ENCODE measurements at places on chromosomes 5 and 9.

GRCh38 chr5:95081500-95081960 lies 203.4 kb downstream of the MCTP1 start:
- no peaks in the 10 kb centered on the region for H3K27me3 ChIP-seq
- no peak for DNase-seq
- no peak overlapping the region for H3K4me3 ChIP-seq
- H3K4me1 ChIP-seq = no peaks in the 10 kb centered on the region

DNA sequence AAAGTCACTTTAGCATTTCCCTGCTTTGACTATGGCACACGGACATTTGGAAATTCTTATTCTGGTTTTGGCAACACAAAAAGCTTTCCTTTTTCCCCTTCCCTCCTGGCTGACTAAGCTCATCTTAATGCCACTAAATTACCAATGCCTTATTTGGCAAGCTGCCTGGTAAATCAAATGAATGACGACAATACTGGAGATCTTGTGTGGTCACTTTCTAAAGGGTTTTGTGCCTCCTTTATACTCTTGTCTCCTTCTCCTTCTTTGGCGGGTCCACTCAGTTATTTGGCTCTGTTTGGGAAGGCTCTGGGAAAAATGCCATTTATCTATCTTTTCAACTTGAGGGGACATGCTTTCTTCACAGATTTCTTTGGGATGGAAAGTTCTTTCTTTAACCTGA lies 34.9 kb downstream of the SH3GL2 start:
- no peaks in the 10 kb centered on the region for H3K4me1 ChIP-seq
- H3K27me3 ChIP-seq = no peaks in the 10 kb centered on the region
- H3K4me3 ChIP-seq = no peak overlapping the region

DNA sequence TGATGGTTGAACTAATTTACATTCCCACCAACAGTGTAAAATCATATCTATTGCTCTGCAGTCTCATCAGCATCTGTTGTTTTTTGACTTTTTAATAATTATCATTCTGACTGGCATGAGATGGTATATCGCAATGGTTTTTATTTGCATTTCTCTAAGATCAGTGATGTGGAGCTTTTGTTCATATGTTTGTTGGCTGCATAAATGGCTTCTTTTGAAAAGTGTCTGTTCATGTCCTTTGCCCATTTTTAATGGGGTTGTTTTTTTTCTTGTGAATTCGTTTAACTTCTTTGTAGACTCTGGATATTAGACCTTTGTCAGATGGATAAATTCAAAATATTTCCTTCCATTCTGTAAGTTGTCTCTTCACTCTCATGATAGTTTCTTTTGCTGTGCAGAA lies 115.2 kb upstream of the CDH12 start:
- no peak for DNase-seq
- H3K36me3 ChIP-seq = no peaks in the 10 kb centered on the region
- no peaks in the 10 kb centered on the region for H3K27me3 ChIP-seq
- no peak overlapping the region for H3K4me3 ChIP-seq

GRCh38 chr9:99607842-99608448 lies 213.7 kb upstream of the NR4A3 start:
- H3K4me1 ChIP-seq = no peaks in the 10 kb centered on the region
- no peak overlapping the region for H3K27ac ChIP-seq
- DNase-seq = no peak
- H3K36me3 ChIP-seq = no peaks in the 10 kb centered on the region
- H3K4me3 ChIP-seq = no peak overlapping the region

DNA sequence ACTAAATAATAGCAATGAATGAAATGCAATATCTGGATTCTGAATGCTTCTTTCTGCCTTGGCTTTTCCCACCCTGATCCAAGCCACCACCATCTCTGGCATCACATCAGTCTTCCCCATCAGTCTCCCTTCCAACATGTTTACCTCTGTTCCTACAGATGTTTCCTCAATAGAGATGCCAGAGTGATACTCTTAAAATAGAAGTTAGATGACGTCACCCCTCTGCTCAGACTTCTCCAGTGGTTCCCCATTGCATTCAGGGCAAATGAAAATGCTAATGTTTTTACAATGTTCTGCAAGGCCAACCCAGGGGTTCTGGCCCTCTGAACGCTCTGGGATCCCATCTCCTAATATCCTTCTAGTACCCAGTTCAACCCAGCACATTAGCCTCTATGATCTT lies 305.8 kb downstream of the TRIM32 start:
- H3K4me1 ChIP-seq = no peaks in the 10 kb centered on the region
- H3K27ac ChIP-seq = no peak overlapping the region
- DNase-seq = no peak
- H3K36me3 ChIP-seq = no peaks in the 10 kb centered on the region
- no peak overlapping the region for H3K4me3 ChIP-seq

GRCh38 chr5:134028496-134028895 lies 23.7 kb upstream of the VDAC1 start:
- H3K27ac ChIP-seq = no peak overlapping the region
- DNase-seq = no peak
- H3K4me1 ChIP-seq = no peaks in the 10 kb centered on the region
- H3K4me3 ChIP-seq = no peak overlapping the region
- no peaks in the 10 kb centered on the region for H3K27me3 ChIP-seq
- H3K36me3 ChIP-seq = no peaks in the 10 kb centered on the region

GRCh38 chr5:15261269-15261995 lies 238.5 kb upstream of the FBXL7 start:
- H3K27me3 ChIP-seq = no peaks in the 10 kb centered on the region
- H3K36me3 ChIP-seq = no peaks in the 10 kb centered on the region
- peaks cover 17% of the 10 kb centered on the region for H3K4me1 ChIP-seq
- DNase-seq = no peak
- H3K27ac ChIP-seq = no peak overlapping the region

- no peak overlapping the region for H3K27ac ChIP-seq
- DNase-seq = no peak
- no peaks in the 10 kb centered on the region for H3K4me1 ChIP-seq
- no peaks in the 10 kb centered on the region for H3K36me3 ChIP-seq
- H3K27me3 ChIP-seq = no peaks in the 10 kb centered on the region
Measured at GRCh38 chr9:79798450-79798849, 226.7 kb downstream of the TLE4 start.

DNA sequence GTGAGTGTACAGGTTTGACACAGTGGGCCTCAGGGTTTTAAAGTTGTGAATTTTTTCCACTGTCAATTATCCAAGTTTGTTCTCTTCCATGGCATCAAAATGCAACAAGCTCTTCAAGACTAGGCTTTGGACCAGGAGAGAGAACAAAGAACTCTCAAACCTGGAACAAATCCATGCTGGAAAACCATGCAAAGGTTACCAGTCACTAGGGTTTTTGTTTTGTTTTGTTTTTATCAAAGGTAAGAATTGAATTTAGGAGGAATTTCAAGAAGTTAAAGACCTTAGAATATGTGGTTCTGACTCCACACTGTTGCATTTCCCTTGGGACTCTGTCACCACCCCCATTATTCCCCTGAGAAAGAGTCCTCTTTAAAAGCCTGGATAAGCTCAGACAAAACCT lies 191.1 kb upstream of the PIK3R1 start:
- H3K27ac ChIP-seq = no peak overlapping the region
- H3K4me1 ChIP-seq = peaks cover 22% of the 10 kb centered on the region
- no peak for DNase-seq
- no peaks in the 10 kb centered on the region for H3K27me3 ChIP-seq
- H3K4me3 ChIP-seq = no peak overlapping the region
- H3K36me3 ChIP-seq = no peaks in the 10 kb centered on the region

Data from vagina (tissue), 2 donors.